AG04450 (cell line): ENCODE measurements at places on chromosomes 2 and 18.

DNA sequence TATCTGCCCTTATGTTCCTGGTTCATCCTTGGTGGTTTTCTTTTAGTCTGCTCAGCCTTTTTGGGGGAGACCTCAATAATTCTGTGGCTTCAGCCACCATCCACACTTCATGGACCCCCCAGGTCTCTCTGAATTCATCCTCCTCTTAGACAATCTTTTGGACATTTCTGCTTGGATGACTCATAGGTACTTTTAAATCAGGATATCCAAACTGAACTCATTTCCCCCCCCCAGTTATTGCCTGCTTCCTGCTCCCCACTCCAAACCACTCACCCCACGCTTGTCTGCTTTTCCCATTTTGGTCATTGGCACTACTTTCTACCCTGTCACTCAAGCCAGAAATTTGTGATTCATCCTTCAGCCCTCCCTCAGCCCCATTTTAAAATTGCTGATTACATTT, 78.5 kb downstream of the TANC1 start:
- DNase-seq: no peak

DNA sequence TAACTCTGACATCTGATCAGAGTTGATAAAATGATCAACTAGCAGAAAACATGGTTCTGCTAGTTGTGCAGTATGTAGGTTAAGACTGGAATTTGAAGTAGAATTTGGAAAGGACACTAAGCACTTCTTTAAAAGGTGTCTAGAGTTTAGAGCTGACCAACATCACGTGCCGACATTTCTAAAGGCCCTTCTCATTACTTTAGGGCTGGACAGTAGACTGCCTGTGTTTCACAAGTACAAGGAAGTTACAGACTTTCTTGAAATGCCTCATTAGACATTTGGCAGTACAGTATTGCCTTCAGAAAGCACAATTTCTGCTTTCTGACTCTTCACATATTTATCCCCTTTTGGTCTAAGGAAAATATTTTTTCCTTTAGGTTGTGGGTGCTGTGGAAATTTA, 255.3 kb downstream of the ZNF385B start:
- no peak for DNase-seq

GRCh38 chr2:74536166-74536950, 6.6 kb downstream of the HTRA2 start:
- no peak for DNase-seq

- no peak for DNase-seq
These were observed 197.6 kb downstream of the NR4A2 start for GRCh38 chr2:156134887-156135286.

DNA sequence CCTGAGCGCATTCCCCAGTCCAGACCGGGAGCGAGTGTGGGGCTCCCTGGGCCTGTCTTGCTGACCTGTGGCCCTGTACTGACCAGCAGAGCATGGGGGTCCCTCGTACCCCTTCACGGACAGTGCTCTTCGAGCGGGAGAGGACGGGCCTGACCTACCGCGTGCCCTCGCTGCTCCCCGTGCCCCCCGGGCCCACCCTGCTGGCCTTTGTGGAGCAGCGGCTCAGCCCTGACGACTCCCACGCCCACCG, 5.3 kb downstream of the NEU4 start:
- DNase-seq: no peak

DNA sequence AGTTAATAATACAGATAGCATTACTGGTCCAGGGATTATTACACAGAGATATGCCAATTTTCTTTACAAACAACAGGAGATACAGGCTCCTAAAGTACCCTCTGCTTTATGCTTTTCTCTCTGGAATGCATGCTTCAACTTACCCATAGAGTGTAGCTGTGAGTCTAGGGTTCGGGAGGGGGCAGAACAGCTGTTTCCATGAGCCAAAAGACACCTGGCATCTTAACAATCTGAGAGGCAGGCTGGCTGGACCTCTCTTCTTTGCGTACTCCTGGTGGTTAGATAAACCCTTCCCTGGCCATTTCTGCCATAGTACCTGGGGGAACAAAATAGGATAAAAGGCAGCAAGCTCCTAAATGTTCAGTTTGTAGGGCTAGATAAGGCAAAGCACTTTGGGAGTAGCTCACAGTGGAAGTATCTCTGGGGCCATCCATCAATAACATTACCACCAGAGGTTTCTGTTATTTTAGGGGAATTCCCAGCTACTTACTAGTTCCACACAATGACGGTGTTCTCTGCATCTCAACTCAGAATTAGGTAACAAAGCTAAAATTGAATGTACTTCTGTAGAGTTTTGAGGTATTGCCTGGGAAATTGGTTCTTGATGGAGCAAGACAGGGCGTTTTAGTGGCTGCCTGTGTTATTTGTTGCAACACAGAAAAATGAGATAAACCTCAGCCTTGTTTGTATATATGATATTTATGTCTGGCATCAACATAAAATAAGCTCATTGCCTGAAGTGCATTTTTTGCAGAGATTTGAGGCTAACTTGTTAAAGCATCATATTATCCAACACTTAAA, 6.2 kb upstream of the CCDC85A start:
- DNase-seq: no peak

- DNase-seq: no peak
These were observed 46.1 kb upstream of the THOC1 start for GRCh38 chr18:313931-314330.

DNA sequence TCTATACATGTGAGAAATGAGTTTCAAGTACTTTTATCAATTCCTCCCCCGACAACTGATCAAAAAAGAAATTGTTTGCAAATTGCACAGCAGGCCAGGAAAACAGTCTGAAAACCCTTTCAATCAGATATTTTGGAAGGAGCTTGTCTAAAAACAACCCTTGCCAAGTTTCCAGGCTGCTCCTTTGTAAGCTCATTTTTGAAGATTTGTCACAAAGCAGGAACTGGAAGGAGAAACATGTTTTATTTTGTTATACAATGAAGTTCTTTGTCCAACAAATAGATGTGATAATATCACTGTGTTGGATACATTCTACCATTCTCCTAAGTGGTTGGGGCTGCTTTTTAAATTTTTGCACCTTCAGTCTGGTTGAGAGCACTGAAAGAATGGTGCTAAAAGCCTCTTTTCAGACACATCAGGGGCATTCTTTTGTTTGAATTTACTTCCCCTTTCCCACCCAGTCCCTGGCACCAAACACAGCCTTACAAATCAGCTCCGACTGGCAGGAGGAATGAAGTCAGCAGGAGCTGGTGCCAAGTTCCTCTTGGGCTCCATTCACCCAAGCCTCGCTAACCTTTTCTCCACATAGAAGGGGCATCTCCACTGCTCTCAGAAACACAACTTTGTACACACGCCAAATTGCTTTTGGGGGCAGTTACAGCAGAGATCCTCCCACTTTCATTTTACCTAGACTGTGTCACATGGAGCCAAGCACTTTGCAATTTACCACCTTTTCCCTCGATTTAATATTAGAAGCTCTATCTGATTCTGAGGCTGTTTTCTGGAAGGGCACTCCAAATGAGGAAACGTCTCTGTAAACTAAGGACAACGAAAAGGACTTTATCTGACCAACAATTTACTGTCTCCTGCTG, 88.0 kb downstream of the C1D start:
- DNase-seq: no peak

DNA sequence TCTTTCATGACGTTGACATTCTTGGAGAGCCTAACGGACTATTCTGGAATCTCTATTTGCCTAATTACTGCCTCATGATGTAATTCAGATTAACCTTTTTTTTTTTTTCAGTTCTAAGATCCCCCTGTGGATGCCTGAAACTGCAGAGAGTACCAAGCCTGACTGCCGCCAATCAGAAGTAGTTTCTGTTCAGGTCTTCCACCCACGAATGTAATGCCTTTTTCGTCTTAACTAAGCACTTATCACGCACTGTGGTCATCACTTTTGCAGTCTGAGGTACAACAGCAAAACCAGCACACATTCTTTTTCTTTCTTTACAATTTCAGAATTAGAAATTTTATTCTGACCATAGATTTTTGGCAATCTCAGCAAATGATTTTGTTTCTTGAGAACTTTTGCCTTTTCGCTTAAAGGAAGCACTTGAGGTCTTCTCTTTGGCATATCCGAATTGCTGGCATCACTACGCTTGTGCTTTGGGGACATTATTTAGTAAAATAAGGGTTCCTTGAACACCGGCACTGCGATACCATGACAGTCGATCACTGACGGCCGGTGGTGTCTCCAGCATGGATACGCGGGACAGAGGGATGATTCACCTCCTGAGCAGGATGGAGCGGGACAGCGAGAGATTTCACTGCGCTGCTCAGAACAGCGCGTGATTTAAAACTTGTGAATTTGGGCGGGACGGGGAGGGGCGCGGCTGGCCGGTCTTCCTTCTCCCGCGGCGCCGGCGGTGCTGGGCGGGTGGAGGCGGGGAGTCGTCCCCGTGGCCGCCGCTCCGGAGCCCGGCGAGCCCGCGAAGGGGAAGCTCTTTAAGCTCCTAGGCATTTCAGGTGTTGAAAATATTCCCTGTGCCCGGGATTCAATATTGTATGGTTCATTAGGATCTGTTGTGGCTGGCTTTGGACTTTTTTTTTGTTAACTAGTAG, 32.0 kb upstream of the GPR55 start:
- no peak for DNase-seq

DNA sequence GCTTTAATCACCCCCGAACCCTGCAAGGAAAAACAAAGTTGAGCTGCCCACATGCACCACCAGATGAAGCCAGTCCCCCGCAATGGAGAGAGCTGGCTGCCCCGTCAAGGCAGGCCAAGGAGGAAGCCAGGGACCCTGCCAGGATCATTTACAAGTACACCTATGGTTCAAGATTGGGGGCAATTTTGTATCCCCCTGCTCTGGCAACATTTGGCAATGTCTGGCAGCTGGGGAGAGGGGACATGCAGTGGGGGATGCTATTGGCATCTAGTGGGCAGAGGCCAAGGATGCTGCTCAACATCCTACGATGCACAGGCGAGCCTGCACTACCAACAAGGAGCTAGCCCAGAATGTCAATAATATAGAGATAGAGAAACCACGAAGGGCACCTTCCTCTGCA, 1.9 kb downstream of the ACTR1B start:
- no peak for DNase-seq

DNA sequence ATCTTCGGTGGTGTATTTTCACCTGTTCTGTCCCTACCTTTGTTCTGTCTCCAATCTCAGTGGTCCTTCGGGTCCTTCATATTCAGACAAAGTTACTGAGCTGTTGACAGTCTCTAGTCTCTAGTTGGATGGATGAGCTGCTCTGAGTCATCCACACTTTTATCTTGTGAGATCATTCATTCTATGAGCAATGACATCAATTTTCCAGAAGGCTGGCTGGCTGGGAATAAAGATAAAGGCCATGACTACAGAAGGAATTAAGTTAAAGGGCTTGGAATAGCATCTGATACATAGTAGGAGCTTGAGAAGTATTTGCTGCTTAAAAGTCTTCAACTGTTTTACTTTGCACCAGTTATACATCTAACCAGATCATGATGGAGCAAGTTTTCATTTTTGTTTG, 43.1 kb upstream of the SLC39A10 start:
- DNase-seq: peak; percentile 77

- no peak for DNase-seq
These were observed 208.5 kb downstream of the TFCP2L1 start for GRCh38 chr2:121076498-121076820.

- DNase-seq: no peak
These were observed 97.7 kb upstream of the ACAA2 start for GRCh38 chr18:49910986-49911385.

GRCh38 chr18:48620071-48620470, 81.2 kb downstream of the CTIF start:
- no peak for DNase-seq

DNA sequence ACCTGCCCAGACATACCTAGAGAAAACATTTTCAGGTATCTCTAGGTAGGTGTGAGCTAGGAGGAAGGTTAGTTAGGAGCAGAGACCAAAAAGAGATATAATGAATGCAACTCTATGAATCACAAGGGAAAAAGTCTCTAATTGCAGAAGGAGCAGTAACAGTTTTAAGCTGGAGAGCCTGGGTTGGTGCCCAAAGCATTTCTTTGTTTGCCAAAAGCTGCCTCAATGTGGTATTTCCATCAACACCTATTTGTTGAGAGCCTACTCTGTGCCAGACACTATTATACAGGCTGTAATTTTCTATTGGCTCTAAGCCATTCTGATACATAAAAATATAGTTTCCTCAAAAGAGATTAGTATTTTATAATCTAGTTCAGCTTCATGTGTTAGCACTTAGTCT, 141.6 kb downstream of the UBE2E3 start:
- DNase-seq: no peak

- no peak for DNase-seq
These were observed 525.3 kb downstream of the SUCLG1 start for GRCh38 chr2:83933749-83934148.

DNA sequence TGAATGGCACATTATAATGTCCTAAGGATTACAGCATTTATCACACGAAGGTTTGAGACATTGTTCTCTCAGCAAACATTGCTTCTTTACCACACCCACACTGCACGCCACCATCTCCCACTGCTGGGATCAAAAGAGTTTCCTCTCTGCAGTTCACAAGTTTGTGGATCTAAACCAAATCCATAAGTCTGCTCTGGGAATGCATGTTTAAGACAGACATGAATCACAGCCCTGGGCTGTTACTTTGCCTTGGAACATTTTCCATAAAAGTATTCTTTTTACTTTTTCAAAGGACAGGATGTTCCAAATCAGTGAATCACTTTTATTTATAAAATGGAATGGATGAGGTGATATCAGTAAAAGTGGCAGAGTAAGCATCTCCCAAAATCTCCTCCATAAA, 36.1 kb downstream of the STPG4 start:
- no peak for DNase-seq

DNA sequence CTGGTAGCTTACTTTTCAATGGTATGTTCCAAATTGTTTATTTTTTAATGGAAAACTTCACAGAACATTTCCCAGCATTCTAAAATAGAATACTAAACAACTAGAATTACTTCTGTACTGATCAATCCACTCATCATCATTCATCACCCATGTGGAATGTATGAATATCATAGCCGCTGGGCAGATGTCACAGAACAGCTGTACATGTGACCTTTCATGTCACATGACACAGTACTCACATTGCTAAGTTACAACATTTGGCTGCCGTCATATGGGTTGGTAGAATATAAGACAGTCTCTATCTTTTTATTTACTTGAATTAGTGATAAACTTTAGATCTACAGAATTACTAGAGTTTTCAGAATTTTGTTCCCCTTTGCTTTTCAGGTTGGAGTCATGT, 387.6 kb downstream of the ZEB2 start:
- no peak for DNase-seq

- DNase-seq: no peak
These were observed 480.8 kb upstream of the KLHL29 start for GRCh38 chr2:22904126-22904684.

DNA sequence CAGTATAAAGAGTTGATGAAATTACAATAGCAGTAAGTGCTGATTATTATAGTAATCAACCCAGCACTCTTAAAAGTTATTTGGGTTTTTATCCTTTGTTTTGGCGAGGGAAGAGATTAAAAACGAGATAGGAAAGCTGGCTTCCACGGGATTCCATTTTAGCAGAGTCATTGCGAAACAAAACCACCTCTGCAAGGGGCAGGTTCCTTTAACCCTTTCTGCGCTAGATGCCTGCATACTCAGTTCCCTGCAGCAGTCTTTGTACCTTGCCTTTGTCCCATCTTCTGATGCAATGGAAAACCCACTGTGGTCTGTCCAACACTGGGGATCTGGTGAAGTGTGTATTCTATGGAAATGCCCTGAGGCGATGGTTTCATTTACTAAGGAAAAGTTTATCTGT, 2.7 kb downstream of the YPEL5 start:
- DNase-seq: no peak

GRCh38 chr2:201413552-201413951, 37.7 kb downstream of the TRAK2 start:
- no peak for DNase-seq

GRCh38 chr2:20414806-20415205, 32.1 kb upstream of the RHOB start:
- DNase-seq: no peak
